ENCODE measurements at places on chromosomes 2 and 18. TPM values are rescaled to one million over a fixed set of nuclear protein-coding genes. Genes with fewer than 3 reads are reported as not detected.

DNA sequence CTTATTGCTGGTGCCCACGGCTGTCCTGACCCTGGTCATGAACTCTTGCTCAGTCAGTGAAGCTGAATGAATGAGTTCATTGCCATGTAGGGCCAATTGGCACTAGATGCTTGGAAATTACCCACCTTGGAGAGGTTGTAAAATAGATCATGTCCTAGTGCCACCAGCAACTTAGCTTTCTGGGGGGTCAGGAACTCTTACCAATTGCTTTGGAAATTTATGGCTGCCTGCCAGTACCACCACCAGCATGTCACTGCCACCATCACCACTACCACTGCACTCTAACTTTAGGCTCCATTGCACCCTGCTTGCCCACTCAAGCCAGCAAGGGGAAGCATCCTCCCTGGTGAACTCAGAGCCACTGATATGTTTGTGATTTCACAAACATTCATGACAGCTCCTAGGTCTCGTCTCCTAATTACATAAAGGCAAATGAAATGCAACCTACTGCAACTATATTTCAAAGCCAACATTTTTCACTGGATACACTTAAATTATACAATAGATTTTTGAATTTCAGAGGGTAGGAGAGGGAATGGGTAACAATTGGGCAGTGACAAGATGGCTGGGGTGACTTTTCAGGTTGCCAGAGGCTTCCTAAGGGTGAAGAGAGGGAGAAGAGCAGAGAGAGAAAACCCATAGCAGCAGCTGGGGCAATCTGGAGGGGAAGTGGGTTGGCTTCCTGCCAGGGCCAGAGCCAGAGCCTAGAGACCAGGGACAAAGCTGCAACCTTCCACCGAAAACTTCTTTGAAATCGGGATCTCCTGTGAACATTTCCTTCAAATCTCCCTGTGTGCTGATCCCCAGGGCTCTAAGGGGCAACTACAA is 3.5 kb upstream of the EMILIN1 start:
- H3K27me3 ChIP-seq = no peaks in the 10 kb centered on the region
- peaks cover 2% of the 10 kb centered on the region for H3K36me3 ChIP-seq
- no peak overlapping the region for H3K4me3 ChIP-seq
- peak overlapping the region; percentile 31 for H3K27ac ChIP-seq
- peaks cover 30% of the 10 kb centered on the region for H3K4me1 ChIP-seq

DNA sequence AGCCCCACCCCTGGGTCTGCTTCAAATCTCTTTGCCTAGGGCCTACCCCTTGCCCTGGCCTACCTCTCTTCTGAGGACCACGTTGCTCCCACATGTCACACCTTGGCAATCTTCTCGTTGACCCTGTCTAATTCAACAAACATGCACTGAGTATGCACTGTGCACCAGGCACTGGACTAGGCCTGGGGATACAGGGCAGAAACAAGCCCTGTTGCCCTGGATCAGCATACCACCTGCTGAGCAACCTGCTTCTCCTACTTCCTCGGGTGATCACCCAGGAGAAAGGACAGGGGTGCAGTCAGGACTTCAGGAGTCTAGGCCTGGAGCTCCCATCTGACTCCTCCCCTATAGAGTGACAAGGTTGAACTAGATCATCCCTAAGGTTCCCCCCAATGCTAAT is 9.7 kb downstream of the WNT10A start:
- DNase-seq = no peak
- H3K36me3 ChIP-seq = no peaks in the 10 kb centered on the region
- peaks cover 77% of the 10 kb centered on the region for H3K27me3 ChIP-seq
- H3K27ac ChIP-seq = no peak overlapping the region
- no peak overlapping the region for H3K4me3 ChIP-seq

DNA sequence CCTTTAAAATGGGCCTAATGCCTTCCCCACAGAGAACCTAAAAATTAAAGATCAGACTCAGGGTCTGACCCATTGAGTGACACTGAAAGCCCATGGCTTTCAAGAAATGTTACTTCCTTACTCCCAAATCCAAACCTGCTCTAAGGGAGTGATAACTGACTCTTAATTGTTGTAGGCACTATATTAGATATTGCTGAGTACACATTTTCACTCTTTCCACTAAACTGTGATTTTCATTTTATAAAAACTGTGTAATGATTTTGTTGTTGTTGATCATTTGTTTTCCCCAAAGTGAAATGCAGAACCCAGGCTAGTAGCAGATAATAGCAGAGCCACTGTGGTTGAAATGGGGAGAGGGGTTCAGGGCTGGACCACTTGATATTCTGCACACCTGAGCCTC is 87.1 kb downstream of the LRRTM1 start:
- H3K27ac ChIP-seq = no peak overlapping the region
- no peaks in the 10 kb centered on the region for H3K36me3 ChIP-seq
- no peak overlapping the region for H3K4me3 ChIP-seq
- H3K27me3 ChIP-seq = no peaks in the 10 kb centered on the region
- DNase-seq = no peak
- no peaks in the 10 kb centered on the region for H3K4me1 ChIP-seq

GRCh38 chr2:150859162-150859561 is 371.7 kb upstream of the RND3 start:
- H3K4me3 ChIP-seq = no peak overlapping the region
- H3K27ac ChIP-seq = no peak overlapping the region
- no peaks in the 10 kb centered on the region for H3K27me3 ChIP-seq
- no peak for DNase-seq
- no peaks in the 10 kb centered on the region for H3K36me3 ChIP-seq

DNA sequence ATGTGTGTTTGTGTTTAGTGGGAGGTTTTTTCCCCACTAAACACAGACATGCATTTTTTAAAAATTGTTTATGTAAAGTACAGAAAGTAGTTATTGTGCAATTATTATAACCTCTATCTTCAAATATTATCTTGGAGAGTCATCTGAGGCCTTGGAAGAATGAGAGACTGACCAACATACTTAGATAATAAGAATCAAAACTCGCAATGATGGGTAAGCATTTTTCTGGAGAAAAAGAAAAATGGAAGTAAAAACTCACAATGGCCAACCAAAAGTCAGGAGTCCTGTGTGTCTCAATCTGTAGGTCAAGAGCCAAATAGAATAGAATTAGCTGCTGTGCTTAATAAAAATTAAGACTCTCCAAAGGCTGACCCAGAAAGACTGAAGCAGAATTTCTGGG is 43.0 kb downstream of the MEMO1 start:
- H3K27me3 ChIP-seq = no peaks in the 10 kb centered on the region
- H3K27ac ChIP-seq = no peak overlapping the region
- H3K4me1 ChIP-seq = peaks cover 7% of the 10 kb centered on the region
- DNase-seq = peak; percentile 37

DNA sequence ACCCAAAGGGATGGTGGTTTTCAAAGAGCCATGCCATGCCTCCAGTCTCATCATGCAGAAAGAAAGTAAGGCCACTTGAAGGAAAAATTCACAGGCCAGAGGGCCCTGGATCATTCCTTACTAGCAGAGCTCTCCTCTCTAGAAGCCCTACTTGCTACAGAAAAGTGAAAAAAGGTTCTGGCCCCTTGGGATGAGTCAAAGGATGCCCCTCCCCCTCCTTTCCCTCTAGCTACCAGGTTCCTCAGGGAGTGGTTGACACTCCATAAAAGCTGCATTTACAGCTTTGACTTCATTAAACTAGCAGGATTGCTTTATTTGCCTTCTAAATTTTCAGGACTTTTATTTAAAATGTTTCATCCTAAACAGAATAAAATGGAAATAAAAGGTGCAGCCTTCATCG is 21.2 kb downstream of the OSR1 start:
- H3K4me3 ChIP-seq = no peak overlapping the region
- H3K27ac ChIP-seq = no peak overlapping the region

Gene C2orf69
- polyA plus RNA-seq = 3.1 TPM

GRCh38 chr18:1014951-1015624 is 110.4 kb downstream of the ADCYAP1 start:
- no peak for DNase-seq
- no peak overlapping the region for H3K27ac ChIP-seq
- H3K27me3 ChIP-seq = no peaks in the 10 kb centered on the region
- H3K4me1 ChIP-seq = no peaks in the 10 kb centered on the region
